ENCODE measurements at places on chromosomes 1 and 21.

DNA sequence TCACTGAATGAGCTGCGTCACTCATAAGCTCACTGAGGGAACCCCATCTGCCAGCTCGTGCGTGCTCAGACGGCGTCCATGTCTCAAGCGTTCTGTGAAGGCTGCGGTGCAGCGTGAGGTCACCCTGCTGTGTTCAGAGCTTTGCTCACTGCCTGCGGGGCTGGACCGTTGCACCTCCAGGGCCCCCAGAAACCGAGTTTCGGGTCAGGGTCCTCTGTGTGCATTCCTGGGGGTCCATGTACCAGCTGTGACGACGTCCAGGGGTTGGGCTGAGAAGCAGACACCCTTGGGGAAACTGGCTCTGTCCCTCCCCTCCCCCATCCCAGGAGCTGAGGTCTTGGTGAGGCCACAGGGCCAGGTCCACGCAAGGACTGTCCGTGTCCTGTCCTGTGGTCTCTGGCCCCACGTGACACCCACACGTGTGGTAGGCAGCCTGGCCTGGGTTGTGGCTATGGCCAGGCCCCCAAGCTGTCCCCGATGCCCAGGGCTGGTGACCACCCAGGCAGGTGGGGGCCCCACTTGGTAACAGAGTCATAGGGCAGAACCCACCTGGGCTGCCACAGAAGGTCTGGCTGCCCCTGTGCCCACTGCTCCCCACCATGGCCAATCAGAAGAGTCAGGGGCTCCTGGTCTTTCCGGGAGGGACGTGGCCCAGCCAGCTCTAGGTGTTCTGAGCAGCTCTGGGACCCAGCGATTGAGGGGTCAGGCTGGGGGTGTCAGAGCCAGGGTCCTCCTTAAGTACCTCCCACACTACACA lies 24.4 kb downstream of the FTCD start:
- DNase-seq: no peak

DNA sequence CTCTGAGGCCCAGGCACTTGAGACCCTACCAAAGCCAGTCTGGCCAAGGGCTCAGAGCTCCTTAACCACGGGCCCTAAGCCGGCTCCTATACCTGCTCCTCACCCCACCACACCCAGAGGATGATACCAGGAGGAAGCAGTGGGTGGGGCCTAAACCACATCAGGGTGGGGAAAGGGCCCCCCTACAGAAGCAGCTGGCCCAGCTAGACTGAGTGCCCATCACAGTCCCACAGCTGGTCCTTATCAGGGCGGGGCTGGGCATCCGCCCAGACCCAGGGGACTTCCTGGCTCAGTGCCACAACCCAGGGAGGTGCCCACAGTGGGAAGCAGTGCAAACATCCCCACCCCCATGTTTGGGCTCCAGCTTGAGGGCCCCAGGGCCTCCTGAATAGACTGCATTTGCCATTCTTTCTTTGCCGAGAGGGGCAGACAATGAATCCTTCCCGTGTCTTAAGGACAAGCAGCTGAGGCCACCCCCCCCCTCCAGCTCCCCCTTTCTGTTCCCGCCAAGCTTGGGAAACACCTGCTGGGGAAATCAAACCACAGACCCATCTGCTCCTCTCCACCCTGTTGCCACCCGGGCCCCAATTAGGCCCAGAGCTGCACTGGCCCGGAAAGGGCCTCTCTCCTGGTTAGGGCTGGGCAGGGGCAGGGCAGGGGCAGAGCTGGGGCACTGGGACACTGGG lies 6.2 kb downstream of the E2F2 start:
- DNase-seq: no peak

DNA sequence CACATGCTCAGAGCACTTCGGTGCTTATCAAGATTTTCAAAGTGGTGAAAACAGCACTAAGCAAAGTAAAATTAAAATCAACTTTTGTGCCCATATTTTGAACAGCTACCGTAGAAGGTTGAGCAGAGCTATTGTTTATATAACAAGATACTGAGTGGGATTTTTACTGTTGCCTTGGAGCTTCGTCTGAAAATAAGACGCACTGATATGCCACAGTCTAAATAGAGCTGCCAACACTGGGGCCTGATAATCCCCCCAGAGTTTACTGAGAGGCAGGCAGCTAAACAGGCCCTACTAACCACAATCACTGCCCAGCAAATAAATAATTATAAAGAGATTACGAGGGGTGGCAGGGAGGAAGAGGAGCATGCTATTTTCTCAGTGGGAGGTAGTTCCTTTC lies 650 bp upstream of the CCDC190 start:
- no peak for DNase-seq

- DNase-seq: no peak
These were observed 21.0 kb upstream of the PINK1 start for GRCh38 chr1:20612221-20612746.

GRCh38 chr21:44368711-44369446 lies 15.5 kb downstream of the TRPM2 start:
- DNase-seq: no peak

DNA sequence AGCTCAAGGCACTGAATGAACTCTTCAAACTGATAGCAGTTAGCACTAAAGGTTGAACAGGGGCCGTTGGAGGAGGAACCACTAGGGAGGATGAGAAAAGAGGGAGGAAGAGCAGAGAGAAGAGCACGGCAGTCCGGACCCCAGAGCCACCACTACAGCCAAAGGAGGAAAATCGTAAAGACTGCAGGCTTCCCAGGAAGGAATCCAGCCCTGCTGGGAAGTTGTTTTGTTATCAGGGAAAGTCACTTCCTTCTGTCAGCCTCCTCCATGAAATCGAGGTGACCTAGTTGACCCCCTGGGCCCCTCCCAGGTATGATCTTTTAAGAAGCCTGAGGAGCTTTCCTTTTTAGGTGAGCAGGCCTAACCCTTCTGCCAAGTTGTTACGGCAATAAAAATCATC lies 88.2 kb downstream of the PBX1 start:
- DNase-seq: no peak

- DNase-seq: no peak
These were observed at the start of gene TMEM269 for GRCh38 chr1:42784946-42785693. TMEM269 (plus strand) TSS chr1:42784991; CDS start chr1:42789894, 4,903 bp downstream.

- DNase-seq: no peak
These were observed 251.8 kb upstream of the IRF2BP2 start for GRCh38 chr1:234861761-234862160.

DNA sequence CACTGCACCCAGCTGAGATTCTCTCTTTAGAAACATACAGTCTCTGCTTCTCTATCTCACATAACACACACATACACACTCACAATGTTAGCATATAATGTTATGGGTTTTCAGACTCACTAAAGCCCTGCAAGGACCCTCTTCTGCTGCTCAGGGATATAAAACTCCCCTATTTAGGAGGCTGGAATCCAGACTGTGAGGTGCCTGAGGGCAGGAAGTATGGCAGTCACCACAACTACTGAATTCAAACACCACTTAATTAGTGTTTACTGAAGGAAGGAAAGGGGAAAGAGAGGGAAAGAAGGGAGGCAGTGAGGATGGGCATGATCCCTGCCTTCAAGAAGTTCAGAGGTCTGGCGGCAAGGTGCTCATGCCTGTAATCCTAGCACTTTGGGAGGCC lies 7.8 kb upstream of the CDK18 start:
- no peak for DNase-seq

DNA sequence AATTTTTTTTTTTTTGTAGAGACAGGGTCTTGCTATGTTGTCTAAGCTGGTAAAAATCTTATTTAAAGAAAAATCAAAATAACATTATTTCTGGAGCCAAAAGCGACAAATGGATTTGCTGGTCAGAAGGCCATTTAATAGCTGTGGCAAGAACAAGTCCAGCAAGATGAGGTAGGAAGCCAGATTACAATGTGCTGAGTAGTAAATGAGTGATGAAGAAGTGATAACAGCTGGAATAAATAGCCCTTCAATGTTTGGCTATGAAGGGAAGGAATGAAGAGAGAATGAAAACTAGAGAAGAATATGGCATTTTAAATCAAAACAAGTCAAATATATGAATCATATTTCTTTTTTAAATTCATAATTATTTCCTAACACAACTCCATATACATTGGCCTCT lies 34.5 kb downstream of the SYDE2 start:
- no peak for DNase-seq

DNA sequence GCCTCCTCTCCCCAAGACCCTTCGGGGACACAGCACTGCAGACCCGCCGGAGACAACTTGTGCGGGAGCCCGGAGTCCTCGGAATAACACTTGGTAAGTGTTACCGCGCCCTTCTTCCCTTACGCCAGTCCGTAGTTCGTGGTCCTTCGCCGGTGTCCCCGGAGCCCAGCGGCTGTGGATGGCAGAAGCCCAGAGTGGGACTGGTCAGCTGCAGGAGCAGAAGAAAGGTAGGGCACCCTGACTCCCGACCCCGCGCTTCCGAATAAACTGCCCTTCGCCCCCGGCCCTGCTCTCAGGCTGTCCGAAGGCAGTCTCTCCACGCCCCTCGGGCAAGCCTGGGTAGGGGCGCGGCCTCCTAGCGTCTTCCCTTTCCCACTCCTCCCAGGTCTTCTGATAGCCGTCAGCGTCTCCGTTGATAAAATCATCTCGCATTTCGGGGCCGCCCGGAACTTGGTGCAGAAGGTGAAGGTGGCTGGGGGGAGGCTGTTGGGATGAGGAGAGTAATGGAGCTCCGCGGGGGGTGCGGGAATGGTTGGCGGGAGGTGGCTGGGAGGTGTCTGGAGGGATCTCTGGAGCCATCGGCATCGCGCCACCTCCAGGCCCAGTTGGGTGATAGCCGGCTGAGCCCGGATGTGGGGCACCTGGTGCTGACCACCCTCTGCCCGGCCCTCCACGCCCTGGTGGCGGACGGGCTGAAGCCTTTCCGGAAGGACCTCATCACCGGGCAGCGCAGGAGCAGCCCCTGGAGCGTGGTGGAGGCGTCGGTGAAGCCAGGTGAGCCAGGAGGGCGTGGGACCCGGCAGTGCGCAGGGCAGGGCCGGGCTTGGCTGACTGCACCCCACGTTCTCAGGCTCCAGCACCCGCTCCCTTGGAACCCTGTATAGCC lies 4.3 kb downstream of the RUSC1 start:
- DNase-seq: no peak

DNA sequence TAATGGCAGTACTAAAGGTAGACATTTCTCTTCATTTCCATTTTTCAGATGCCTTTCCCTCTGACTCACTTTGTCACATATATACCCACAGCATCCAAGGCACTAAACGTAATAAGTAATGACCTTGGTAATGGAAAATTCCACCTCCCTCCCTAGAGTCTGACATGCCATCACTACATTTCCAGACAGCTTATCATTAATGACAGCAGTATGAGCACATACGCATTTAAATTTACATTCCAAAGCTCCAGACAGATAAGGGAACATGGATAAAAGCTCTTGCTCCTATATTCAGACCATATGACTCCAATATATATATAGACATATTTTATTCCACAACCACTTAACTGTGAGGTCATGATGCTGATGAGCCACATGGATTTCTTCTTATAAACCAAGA lies 191.7 kb upstream of the GORAB start:
- DNase-seq: no peak

DNA sequence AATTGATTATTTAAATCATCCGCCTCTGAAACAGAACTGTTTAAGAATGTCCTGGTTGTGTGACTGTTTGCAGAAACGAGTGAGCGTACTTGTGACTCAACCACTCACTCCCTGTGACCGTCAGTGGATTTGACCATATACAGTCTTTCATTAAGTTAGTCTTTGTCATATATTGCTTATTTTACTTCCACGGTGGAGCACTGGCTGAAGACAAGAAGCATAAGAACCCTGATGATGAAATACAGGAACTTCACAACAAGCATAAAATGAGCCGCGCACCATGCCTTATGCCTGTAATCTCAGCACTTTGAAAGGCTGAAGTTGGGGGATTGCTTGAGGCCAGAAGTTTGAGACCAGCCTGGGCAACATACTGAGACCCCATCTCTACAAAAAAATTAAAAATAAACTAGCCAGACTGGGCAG lies 194.0 kb downstream of the TOMM20 start:
- DNase-seq: no peak

DNA sequence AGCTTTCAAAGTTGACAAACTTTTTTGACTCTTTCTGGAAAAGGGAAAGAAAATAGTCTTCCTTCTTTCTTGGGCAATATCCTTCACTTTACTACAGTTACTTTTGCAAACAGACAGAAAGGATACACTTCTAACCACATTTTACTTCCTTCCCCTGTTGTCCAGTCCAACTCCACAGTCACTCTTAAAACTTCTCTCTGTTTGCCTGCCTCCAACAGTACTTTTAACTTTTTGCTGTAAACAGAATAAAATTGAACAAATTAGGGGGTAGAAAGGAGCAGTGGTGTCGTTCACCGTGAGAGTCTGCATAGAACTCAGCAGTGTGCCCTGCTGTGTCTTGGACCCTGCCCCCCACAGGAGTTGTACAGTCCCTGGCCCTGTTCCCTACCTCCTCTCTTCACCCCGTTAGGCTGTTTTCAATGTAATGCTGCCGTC lies 160.8 kb upstream of the SGIP1 start:
- no peak for DNase-seq

DNA sequence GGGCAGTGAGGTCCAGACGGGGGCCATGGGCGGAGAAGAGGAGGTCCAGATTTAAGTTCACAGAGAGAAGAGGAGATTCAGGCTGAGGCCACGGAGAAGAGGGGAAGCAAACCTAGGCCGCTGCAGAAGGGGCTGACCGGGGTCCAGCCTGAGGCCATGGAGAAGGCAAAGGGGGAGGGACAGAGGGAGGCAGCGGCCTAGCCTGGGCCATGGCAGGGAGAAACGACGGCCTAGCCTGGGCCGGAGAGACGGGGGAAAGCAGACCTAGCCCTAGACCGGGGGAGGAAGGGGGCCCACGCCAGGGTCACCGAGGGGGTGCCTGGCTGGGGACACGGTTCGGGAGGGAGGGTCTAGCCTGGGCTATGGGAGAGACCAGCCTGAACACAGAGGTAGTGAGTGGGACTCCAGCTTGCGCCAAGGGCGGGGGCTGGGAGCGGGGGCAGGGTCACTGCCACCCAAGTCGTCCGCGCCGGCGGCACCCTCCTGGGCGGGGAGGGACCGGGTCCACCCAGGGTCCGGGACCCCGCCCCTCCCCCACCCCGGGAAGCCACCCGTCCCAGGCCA lies 459 bp downstream of the CAPZB start:
- DNase-seq: no peak

DNA sequence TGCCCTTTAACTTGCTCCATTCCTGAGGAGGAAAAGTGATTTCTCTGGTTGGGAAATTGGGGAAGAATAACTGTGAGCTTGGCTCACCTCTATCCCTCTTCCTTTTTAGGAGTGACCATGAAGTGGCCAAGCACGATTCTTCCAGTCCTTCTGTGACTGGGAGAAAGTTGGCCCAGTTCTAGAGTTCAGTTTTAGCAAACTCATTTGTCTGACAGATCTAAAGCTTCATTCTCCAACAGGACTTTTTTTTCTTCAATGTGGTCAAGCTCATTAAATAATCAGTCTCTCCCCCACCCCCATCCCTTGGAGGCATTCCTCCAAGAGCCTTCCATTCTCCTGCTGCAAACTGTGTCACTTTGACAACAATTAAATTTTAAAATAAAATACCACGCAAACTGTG lies 6.4 kb upstream of the AGL start:
- DNase-seq: no peak
